ENCODE measurements at places on chromosomes 2 and 18. TPM values are rescaled to one million over a fixed set of nuclear protein-coding genes. Genes with fewer than 3 reads are reported as not detected.
A peak's percentile ranks its signal among the peaks of the same experiment; 100 is the strongest.

- peak; percentile 75 for DNase-seq
Measured at GRCh38 chr2:20093263-20094141, 42.1 kb upstream of the LAPTM4A start.

- DNase-seq, result no peak
Measured at GRCh38 chr2:23549051-23549450, 164.1 kb downstream of the KLHL29 start.

DNA sequence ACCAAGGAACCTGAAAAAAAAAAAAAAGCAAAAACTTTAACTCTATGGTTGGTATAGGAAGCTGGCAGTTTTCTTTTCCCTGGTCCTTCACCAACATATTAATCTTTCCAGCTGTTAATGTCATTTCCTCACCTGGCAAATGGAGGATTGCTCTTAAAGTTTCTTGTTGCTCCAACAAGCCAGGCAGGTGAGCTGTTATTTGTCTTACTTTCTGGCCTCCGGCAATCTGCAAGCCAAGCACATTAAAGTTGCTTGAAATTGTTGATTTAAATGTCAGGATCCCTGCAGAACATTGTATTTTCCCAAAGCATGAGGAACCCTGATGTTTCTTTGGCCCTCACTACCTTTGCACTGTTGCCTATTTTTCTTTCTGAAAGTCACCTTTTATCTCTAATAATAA, 664.9 kb downstream of the METTL4 start:
- no peak for DNase-seq

GRCh38 chr2:44616667-44617155, 255.0 kb downstream of the CAMKMT start:
- no peak for DNase-seq

DNA sequence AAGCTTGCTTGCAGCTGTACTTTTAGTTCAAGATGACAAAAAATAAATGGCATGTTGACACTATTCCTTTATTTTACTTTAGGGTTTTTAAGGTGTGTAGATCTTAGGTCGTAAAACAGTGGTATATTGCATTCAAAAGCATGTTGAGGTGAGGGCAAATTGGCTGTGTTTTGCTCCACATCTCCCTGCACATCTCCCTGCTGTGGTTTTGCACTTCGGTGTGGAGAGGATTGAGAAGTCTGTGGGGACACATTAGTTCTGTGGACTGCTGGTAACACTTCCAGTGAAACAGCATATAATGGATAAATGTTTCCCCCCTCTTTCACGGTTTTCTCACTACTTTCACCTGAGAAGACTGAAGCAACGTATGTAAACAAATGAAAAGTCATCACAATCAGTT, 25.1 kb downstream of the C2orf74 start:
- DNase-seq, result no peak

GRCh38 chr2:14749884-14750283, 117.4 kb downstream of the LRATD1 start:
- no peak for DNase-seq

DNA sequence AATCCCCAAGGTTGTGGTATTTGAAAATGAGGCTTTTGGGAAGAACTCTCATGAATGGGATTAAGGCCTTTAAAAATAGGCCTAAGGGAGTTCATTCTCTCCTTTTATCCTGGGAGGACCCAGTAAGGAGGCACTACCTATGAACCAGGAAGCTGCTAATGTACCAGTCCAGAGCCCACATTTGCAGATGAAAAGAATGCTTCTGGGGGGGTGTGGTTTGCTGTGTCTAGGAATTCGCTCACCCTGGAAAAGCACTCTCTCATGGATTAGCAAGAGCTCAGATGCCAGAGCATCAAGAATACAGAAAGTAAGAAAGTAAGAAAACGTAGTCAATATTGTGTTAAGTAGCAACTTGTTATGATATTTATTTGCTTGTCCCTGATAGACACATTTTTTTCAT, 785.7 kb upstream of the GYPC start:
- DNase-seq, result no peak

EML4 gene
- 30.4 TPM for total RNA-seq

TMEM247 gene
- total RNA-seq, result not detected
